GM12864 (cell line): ENCODE measurements at places on chromosomes 6 and 20.
A peak's percentile ranks its signal among the peaks of the same experiment; 100 is the strongest.

DNA sequence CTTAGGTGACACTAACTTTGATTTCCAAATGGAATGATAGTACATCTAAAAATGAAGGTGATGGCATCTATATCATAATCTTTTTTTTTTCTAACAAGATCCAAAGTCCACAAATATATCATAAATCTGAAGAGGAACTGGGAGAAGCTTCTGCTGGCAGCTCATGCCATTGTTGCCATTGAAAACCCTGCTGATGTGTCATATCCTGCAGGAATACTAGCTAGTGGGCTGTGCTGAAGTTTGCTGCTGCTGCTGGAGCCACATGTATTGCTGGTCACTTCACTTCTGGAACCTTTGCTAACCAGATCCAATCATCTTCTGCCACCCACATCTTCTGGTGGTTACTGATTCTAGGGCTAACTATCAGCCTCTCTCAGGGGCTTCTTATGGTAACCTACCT, 27.4 kb upstream of the KHDC1 start:
- no peak for DNase-seq

GRCh38 chr20:63183422-63184146, 32.3 kb downstream of the YTHDF1 start:
- DNase-seq, result peak; percentile 4

- no peak for DNase-seq
Observed at GRCh38 chr6:109183109-109183650, 87.9 kb downstream of the CEP57L1 start.

GRCh38 chr6:167933290-167933689, 64.2 kb upstream of the KIF25 start:
- DNase-seq, result no peak

GRCh38 chr6:110053395-110054240, 75.5 kb downstream of the GPR6 start:
- no peak for DNase-seq

DNA sequence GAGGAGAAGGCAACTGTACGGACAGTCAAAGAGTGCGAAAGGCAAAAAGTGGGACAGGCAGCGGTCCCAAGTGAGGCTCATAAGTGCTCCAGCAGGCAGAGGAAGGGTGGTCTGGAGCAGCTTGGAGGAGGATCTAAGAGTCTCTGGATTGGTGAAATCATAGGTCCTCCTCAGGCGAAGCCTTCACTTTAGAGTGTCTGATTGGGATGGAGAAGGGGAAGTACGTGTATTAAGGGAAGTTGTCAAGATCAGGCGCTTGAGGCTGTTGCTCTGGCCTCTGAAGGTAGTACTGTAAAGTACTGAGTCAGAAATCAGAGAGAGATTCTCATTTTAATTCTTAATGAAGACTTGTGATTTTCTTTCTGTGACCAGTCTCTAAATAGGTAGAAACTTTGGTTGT, 185.6 kb downstream of the KIF16B start:
- no peak for DNase-seq
